ENCODE measurements at places on chromosomes 16 and 17. TPM values are rescaled to one million over a fixed set of nuclear protein-coding genes. Genes with fewer than 3 reads are reported as not detected.

DNA sequence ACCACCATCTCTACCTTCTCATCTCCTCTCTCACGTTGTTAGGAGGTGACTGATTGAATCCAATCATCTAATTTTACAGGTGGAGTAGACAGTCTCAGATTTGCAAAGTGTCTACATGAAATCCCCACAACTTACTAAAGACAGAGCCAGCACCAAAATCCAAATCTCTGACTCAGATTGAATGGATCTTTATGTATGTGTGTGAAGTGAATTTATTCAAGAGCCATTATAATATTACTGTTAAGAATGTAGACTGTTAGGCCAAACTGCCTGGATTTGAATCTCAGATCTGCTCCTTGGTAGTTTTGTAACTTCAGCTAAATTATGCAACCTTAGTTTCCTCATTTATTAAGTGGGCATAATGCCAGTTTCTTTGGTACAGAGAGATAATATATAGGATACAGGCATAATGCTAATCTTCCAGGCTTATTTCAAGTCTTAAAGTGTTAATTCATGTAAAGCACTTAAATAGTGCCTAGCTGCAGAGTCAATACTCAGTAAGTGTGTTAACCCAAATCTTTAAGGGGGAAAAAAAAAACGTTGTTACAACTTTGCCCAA lies 12.7 kb downstream of the CNEP1R1 start:
- no peaks in the 10 kb centered on the region for H3K27me3 ChIP-seq
- DNase-seq, result no peak
- H3K4me1 ChIP-seq, result no peaks in the 10 kb centered on the region
- no peaks in the 10 kb centered on the region for H3K36me3 ChIP-seq
- H3K4me3 ChIP-seq, result no peak overlapping the region
- no peak overlapping the region for H3K27ac ChIP-seq

- peaks cover 3% of the 10 kb centered on the region for H3K36me3 ChIP-seq
- H3K27ac ChIP-seq, result no peak overlapping the region
- no peaks in the 10 kb centered on the region for H3K4me1 ChIP-seq
- H3K4me3 ChIP-seq, result no peak overlapping the region
- H3K27me3 ChIP-seq, result no peaks in the 10 kb centered on the region
- DNase-seq, result no peak
These were observed 20.0 kb downstream of the UNKL start for GRCh38 chr16:1394367-1394951.

- H3K36me3 ChIP-seq, result peaks cover 22% of the 10 kb centered on the region
- no peak overlapping the region for H3K4me3 ChIP-seq
- H3K27ac ChIP-seq, result peak overlapping the region; percentile 61
- no peaks in the 10 kb centered on the region for H3K27me3 ChIP-seq
- DNase-seq, result no peak
- H3K4me1 ChIP-seq, result no peaks in the 10 kb centered on the region
These were observed 19.7 kb downstream of the CIITA start for GRCh38 chr16:10896723-10897122.

DNA sequence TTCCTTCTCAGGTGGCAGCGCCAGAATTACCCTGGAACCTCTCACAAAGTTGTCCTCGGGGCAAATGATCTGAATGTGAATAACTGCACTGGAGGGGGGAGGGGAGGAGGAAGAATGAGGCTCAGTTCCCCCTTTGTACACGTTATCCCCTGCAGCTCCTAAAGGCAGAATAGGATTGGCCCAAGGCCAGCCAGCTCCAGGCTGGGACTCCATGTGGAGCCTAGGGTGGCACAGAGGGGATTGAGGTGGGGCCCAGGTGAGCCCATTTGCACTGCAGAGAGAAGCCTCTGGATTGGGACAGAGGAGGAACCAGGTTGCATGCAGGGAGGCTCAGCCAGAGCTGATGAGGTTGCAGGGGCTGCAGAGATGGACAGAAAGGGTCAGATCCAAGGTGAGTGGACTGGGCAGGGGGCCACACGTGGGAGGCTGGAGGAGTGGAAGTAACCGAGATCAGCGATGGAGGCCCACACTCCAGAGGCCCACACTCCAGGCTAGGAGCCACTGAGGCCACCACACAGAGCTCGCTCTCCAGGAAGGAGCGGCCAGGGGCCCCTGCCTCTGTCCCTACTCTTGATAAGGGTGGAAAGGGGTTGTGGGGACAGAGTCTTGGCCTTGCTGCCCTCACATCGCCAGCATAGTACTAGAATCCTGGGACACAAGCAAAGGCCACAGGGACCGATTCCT lies 78.6 kb downstream of the RBFOX3 start:
- DNase-seq, result no peak
- H3K27ac ChIP-seq, result no peak overlapping the region
- no peak overlapping the region for H3K4me3 ChIP-seq

GRCh38 chr16:2231016-2231931 lies 5.0 kb upstream of the DNASE1L2 start:
- no peak for DNase-seq
- no peak overlapping the region for H3K4me3 ChIP-seq
- no peak overlapping the region for H3K27ac ChIP-seq
- no peaks in the 10 kb centered on the region for H3K36me3 ChIP-seq
- no peaks in the 10 kb centered on the region for H3K27me3 ChIP-seq
- peaks cover 2% of the 10 kb centered on the region for H3K4me1 ChIP-seq

GRCh38 chr17:76752006-76752405 lies 14.1 kb downstream of the MFSD11 start:
- no peaks in the 10 kb centered on the region for H3K4me1 ChIP-seq
- H3K36me3 ChIP-seq, result no peaks in the 10 kb centered on the region

DNA sequence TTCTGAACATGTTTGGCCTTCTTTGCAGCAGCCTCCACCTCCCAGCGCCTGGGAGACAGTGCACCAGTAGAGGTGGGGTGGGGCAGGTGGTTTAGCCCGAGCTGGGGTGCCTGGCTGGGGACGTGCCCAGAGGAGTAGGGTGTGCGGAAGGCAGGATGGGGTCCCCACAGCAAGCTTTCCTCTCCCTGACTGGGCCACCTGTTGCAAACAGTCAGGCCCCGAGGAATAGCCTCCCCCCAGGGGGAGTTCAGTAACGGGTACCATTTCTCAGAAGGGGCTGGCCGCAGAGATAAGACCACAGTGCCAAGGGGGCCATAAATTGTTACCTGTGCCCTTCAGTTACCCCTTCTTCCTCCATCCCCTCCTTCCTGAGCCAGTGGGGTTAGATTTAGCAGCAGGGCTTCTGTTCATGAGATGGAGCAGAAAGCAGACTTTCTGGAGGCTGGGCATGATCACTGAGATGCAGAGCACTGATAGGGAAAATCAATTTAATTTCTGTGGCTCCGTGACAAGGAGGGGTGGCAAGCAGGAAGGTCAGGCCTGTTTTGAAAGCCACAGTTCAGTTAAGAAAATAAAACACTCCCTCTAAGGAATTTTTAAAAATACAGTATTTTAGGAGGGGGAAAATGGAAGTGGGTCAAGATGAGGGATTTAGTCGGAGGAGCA lies 181.9 kb downstream of the MSI2 start:
- no peaks in the 10 kb centered on the region for H3K36me3 ChIP-seq
- H3K27me3 ChIP-seq, result no peaks in the 10 kb centered on the region
- no peak overlapping the region for H3K27ac ChIP-seq
- peaks cover 17% of the 10 kb centered on the region for H3K4me1 ChIP-seq
- no peak for DNase-seq

DNA sequence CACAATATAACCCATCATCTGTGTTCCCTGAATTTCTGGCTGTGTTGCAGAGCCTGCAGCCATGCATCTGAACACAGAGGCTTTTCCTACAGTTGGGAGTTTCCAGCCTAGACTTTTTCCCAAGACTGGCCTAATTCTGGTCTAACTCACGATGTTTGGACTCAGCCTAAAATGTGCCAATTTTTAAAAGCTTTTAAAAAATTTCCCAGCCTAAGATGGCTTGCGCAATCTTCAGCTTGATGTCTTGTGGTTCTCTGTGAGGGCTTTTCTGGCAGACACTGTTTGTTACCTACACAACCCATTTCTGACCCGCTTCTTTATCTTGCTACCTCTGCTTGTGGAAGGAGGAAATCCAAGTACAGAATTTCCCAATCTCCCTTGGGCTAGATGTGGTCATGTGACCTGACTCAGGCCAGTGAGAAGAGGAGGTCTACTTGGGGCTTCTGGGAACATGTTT lies 72.7 kb upstream of the GAS7 start:
- H3K27me3 ChIP-seq, result no peaks in the 10 kb centered on the region
- no peaks in the 10 kb centered on the region for H3K4me1 ChIP-seq
- no peak overlapping the region for H3K27ac ChIP-seq

DNA sequence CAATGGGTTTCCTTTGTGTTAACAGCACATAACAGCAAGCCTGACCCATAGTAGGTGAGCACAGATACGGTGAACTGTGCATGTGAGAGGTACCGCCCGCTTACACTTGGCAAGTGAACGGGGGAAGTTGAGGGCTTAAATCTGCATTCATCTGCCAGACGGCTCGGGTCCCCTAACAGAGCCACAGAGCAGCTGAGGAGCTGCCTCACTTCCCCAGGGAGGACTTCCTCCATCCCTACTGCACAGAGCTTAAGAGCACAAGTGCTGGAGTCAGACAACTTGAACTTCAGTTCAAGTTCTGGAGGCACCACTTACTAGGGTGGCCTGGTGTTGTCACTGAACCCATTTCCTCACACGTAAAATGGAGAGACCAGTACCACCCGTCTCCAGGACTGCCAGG lies 13.4 kb downstream of the RAB5C start:
- no peak for DNase-seq
- no peak overlapping the region for H3K4me3 ChIP-seq
- H3K36me3 ChIP-seq, result no peaks in the 10 kb centered on the region
- H3K27me3 ChIP-seq, result no peaks in the 10 kb centered on the region
- no peak overlapping the region for H3K27ac ChIP-seq
- no peaks in the 10 kb centered on the region for H3K4me1 ChIP-seq

GRCh38 chr17:59406808-59407381 lies 75.4 kb downstream of the YPEL2 start:
- no peak overlapping the region for H3K27ac ChIP-seq
- H3K4me3 ChIP-seq, result no peak overlapping the region
- no peaks in the 10 kb centered on the region for H3K27me3 ChIP-seq
- no peaks in the 10 kb centered on the region for H3K36me3 ChIP-seq

DNA sequence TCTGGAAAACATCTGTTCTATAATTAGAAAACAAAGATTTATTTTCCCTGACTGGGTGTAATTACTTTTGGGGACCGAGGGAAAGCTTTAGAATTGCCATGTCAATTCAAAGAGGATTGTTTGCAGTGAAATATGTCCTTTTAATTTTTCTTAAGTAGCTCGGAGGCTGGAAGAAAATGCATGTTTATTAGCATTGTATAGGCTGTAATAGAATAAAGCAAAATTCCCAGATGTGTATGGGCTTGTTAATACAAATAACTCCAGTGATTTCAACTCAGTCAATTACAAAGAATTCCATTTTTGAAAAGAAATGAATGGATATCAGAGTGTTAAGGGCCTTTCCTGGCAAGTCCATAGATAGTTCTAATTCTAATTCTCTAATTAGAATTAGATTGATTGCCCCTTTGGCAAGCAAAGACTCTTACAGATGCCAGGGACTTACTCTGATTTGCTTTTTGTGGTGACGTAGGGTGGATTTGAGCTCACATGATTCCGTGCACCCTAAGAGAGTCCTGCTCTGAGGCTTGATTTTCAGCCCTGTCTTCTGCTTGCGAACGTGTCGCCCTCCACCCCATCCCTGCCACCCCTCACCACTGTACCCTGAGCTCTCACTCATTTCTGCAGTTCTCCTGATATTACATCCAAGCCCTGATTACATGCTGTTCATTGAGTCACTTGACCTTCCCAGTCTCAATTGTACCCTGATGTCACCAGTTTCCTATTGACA lies 70.0 kb upstream of the FAM20A start:
- no peaks in the 10 kb centered on the region for H3K27me3 ChIP-seq
- H3K27ac ChIP-seq, result no peak overlapping the region
- no peak overlapping the region for H3K4me3 ChIP-seq
- no peak for DNase-seq
- no peaks in the 10 kb centered on the region for H3K4me1 ChIP-seq
- no peaks in the 10 kb centered on the region for H3K36me3 ChIP-seq

GRCh38 chr17:34399725-34400124 lies 36.7 kb upstream of the CCL1 start:
- no peak overlapping the region for H3K4me3 ChIP-seq
- H3K27ac ChIP-seq, result no peak overlapping the region

DNA sequence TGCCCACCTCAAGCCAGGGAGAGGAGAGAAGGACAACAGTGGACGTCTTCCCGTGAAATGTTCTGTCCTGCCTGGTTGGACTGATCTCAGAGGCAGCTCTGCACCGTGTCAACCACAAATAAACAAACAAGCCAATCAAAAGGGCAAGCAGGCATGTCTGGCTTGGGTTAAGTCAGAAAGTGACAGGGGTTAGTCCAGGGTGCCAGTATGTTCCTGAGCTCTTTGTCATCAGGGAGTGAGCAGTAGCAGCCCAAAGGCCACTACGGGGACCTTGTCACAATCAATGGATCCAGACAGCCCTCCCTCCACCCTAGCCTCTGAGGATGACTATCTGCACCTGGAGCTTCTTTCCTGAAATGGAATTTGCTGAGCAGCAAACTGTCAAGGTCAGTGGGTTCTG lies 35.0 kb downstream of the CNGB1 start:
- no peaks in the 10 kb centered on the region for H3K4me1 ChIP-seq
- no peaks in the 10 kb centered on the region for H3K27me3 ChIP-seq
- no peak for DNase-seq
- H3K27ac ChIP-seq, result no peak overlapping the region
- H3K4me3 ChIP-seq, result no peak overlapping the region
- no peaks in the 10 kb centered on the region for H3K36me3 ChIP-seq

DNA sequence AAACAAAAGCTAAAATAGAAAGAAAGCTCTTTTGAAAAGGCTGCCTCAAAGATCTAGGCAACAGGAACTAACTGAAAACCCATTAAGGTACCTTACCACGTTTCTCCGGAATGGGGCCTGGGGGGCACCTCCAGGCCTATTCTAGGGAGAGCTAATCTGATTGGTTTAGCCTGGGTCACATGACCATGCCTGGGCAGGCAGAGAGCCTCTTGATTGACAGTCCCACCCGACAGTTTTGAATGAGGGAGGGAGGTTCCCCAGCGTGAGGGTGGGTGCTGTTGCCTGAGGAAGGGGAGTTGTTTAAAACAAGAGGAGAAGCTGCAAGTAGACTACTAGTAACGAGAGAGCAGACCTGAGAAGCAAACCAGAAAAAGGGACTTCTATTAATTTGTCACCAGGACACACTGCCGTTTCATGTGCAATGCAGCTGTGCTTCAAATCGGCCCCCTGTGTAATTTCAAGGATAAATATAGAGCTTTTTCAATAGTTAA lies 143.4 kb upstream of the HS3ST2 start:
- H3K4me1 ChIP-seq, result no peaks in the 10 kb centered on the region
- H3K27me3 ChIP-seq, result no peaks in the 10 kb centered on the region
- H3K36me3 ChIP-seq, result no peaks in the 10 kb centered on the region
- DNase-seq, result no peak

PRRT2 gene
- total RNA-seq, result 0.95 TPM

MT4 gene
- total RNA-seq, result not detected

STX1B gene
- total RNA-seq, result 1.3 TPM

MYL11 gene
- not detected for total RNA-seq

PDIA2 gene
- total RNA-seq, result 6.8 TPM

METRN gene
- total RNA-seq, result 33.8 TPM

SDR42E1 gene
- 19.3 TPM for total RNA-seq

JPH3 gene
- total RNA-seq, result 0.57 TPM

SLC47A1 gene
- not detected for total RNA-seq
